Progenitor cell of endocrine pancreas (in vitro differentiated cells): ENCODE measurements at places on chromosomes 3 and 15.

- no peak for DNase-seq
Observed at GRCh38 chr15:58490086-58490887, 58.5 kb downstream of the LIPC start.

GRCh38 chr3:26560081-26560480 lies 62.5 kb upstream of the LRRC3B start:
- DNase-seq: no peak

- DNase-seq: no peak
Observed at GRCh38 chr3:151589311-151589710, 128.4 kb upstream of the IGSF10 start.

DNA sequence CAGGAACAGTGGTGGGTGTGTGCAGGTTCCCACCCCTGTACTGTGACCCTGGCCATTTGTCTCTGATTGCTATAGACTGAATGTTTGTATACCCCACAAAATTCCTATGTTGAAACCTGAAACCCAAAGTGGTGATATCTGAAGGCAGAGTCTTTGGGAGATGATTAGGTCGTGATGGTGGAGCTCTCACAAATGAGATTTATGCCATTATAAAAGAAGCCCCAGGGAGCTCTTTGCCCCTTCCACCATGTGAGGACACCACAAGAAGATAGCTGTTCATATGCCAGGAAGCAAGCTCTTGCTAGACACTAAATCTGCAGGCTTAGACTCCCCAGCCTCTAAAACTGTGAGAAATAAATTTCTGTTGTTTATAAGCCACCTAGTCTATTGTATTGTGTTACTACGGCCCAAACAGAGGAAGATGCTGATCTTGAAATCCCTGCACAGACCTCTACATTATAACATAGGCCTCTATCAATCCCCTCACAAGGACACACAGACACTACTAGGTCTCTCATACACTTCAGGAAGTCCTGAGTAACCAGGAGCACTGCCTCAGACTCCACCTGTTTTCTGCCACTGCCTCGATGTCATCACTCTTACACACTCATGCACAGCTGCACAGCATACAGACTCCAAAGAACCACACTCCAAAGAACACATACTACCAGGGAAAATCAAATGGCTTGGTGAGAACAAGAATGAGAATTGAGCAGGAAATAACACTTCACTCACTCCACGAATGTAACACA lies 14.7 kb downstream of the IGSF11 start:
- no peak for DNase-seq

DNA sequence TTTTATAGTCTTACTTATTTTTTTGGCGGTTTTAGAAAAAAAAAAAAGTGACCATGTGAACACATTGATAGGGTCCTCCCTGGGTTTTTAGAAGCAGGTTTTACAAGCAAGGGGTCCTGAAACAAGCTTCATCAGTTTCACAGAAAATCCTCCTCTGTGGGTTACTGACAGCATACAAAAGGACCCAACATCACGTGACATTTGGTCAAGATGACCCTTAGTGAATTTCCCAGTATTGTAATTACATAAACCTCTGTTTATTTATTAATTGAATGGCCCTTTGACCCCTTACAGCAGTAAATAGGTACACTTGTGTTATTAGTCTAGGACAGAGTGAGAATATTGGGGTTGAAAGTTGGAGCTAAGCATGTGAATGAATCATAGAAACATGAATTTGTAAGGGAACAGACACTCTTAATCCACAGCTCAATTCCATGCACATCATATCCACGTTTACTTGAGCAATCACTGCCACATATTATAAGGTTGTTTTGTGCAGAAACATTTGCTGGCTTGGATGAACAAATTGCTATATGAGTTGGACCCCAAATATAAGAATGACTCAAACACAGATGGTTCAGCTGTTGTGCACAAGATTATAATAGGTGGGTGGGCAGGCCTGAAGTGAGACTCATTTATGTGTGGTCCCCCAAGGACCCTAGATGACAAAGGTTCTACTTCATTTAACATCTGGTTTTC lies 137.5 kb downstream of the ZNF385D start:
- no peak for DNase-seq

DNA sequence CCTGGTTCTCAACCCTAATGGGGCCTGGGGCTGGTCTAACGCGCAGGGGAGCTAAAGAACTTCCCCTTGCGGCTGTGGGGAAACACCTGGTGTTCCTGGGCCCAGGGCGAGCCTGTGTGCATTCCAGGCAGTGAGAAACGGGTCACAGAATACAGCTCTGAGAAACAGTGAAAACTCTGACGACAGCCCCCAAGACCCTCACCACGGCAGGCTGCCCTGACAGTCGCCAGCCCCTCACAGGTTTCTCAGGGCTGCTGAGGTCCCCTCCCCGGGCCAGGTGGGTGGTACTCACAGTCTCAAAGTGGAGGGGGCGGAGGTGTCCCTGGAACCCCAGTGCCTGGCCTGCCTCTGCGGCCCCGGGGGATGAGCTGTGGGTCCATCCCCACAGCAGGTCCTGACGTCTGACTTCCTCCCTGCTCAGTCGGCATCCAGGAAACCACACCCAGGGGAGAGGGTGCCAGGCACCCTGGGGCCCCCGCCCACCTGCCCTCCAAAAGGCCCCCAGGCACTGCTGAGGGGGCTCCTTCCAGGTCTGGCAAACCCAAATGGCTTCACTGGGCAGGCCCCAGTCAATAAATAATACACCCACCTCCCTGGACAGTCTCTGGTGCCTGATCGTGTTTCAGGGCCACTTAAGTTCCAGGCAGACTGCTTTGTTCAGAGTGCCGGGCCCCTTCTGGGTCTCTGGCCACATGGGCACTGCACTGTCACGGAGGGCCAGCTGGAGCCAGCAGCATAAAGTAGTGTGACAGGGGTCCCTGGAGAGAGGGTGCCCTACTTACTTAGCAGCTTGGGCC lies 57.7 kb downstream of the IQSEC1 start:
- no peak for DNase-seq

DNA sequence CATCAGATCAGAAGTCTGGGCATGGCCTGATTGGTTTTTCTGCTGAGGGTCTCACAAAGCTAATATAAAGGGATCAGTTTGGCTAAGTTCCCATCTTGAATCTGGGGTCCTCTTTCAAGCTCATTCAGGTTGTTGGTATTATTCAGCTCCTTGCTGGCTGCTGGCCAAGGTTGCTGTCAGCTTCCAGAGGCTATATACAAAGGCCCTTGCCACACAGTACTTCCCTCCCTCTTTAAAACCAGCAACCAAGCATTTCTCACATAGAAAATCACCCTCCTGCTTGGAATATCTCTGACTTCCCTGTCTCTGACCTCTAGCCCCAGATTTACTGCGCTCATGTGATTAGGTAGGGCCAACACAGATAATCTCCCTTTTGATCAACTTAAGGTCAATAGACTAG lies 442.9 kb downstream of the ERC2 start:
- DNase-seq: no peak
